ENCODE measurements at places on chromosomes 5 and 9. TPM values are rescaled to one million over a fixed set of nuclear protein-coding genes. Genes with fewer than 3 reads are reported as not detected.

GRCh38 chr9:130187523-130187846, 15.3 kb downstream of the NCS1 start:
- DNase-seq, result no peak

- DNase-seq, result no peak
These were observed 267.6 kb downstream of the SPOCK1 start for GRCh38 chr5:137231540-137231939.

TICAM2 gene
- 2.1 TPM for total RNA-seq

INVS gene
- total RNA-seq, result 19.5 TPM

DNA sequence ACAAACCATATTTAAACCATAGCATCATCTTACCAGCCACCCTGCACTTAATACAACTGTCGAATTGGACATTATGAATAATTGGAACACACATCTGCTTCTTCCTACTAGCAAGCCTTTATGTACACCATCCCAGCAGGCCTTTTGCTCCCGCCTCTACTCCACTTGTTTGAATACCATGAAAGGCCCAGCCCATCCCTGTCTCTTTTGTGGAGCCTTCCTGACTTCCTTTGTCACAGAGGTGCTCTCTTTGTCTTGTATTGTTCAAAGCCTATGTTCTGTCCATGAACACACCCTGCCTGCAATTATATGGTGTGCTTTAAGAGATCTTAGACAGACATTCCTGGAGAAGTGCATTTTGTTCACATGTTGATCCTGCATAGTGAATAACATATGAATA, 465.7 kb downstream of the DIRAS2 start:
- no peak for DNase-seq

DNA sequence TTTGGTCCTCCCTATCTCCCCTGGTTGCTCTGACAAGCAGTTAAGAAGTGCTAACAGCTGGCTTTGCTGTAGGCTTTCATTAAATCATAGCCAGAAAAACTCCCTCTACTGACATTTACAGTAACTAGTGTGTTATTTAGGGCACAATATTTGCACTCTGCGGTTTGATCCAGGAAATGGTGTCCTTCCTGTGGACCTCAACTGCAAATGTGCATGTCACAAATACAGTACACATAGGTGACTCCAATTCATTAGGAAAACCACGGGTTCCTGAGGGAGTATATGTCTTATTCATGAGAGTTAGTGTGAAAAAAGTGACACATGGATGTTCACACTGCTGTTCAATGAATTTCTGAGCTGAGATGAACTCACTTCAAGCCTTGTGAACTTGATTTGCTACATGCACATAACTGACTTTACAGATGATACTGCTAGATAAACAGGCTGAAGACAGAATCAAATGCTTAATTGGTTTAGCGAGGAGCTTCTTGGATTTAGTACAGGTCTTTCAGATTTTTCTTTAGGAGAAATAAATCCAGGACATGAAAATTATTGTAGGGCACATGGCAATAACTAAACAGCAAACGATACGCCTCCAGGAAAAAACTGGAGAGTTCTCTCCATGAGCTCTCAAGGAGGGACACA, 281.5 kb downstream of the EFNA5 start:
- DNase-seq, result peak; percentile 61

DNA sequence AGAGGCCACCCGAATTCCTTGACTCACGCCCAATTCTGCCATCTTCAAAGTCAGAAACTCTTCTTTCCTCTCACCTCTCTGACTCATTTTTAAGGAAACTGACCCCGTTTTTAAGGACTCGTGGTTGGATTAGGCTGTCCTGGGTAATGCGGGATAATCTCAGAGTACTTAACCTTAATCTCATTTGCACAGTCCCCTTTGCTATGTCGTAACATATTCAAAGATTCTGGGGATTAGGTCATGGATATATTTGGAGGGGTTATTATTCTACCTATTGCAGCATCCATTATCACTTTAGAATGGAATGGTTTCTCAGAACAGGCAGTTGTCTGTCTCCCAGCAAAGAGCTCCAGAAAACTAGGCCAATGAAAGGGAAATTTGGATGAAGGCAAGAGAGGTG, 80.8 kb upstream of the IL12B start:
- no peak for DNase-seq

PCDHGA4 gene
- 3.5 TPM for total RNA-seq

- DNase-seq, result no peak
These were observed 243.7 kb downstream of the HSPA4 start for GRCh38 chr5:133295520-133295919.

GRCh38 chr5:154477382-154478223, 424 bp downstream of the HAND1 start:
- no peak for DNase-seq

IL13 gene
- not detected for total RNA-seq

- no peak for DNase-seq
These were observed 5.7 kb upstream of the OLFM1 start for GRCh38 chr9:135081731-135082130.

LCN1 gene
- total RNA-seq, result not detected

DNA sequence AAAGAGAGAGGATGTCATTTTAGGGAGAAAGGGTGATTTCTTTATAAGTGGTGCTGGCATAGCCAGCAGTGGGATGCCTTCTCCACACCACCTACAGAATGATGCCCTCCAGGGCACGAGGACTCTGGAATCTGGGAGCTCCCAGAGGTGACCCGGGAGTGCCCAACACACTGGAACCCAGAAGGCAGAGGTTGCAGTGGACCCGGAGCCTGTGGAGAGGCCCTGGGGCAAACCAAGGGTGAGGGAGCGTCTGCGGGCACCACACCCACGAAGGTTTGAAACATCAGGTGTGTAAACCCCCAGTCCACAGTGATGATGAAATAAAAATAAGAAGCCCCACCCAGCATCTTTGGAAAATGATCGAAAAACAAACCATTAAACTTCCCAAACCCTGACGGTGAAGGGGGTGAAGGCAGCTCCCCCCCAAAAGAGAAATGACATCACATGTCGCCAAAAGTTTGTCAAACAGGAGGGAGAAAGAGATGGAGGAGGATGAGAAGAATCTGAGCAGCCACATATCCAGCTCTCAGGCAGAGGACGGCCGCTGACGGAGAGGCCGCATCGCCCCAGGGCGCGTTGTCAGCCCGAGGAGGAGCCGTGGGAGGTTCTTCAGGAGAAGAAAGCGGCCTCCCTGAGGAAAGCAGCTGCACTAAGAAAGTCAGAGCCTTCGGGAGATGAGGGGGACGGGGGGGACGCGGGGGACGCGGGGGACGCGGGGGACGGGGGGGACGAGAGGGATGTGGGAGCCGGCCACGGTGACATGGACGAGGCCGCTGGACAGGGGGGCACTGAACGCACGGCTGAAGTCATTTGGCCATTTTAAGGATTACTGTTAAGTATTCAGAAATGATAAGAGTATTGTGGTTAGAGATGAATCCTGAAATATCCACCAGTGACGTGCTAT, 43.1 kb upstream of the NSMF start:
- no peak for DNase-seq

GRCh38 chr9:92764381-92764987, at the start of gene BICD2:
Gene BICD2 (minus strand): TSS chr9:92764833. CDS start chr9:92764744, 89 bp downstream.
- no peak for DNase-seq

- no peak for DNase-seq
These were observed 17.9 kb upstream of the RPS23 start for GRCh38 chr5:82295959-82296531.

- DNase-seq, result no peak
These were observed 71.4 kb downstream of the RAPGEF6 start for GRCh38 chr5:131563434-131564228.

DNA sequence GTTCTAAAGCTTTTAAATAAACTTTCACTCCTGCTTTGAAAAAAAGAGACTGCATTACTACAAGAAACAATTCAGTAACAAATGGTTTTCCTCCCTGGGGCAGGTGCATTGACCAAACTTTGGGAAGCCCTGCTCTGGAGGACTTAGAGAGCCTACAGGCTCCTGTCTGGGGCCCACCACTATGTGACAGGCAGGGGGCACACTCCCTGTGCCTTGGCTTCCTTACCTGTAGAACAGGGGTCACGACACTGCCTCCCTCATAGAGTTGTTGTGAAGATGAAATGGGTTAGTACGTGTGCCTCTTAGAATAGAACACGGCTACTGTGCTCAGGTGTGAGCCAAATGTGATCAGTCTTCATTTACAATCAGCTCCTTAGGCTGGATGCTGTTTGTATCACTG, 130.1 kb downstream of the GPBP1 start:
- DNase-seq, result no peak

DNA sequence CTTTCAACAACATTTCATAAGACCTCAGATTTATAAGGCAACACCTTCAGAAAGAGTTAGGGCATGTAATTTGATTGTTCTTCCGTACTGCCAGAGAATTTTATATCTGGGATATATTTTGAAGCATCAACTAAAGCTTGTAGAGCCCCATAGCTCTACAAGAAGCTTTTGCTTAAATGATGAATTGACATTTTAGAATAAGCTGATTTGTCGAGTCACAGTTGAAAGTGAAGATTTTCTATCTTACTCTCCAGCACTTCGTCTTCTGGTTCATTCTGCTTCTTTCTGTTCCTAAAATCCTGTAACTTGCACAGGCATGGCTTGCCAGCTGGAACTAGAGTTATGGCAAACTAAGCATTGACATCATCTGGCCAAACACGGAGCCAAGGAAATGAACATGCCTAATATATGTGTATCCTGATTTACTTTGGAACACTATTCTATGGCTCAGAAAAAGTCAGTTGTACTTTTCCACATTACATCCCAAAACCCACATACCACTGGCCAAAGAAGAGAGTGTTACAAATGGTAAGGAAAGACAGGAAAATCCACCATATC, 68.6 kb upstream of the MAST4 start:
- DNase-seq, result no peak

SPTLC1 gene
- 119 TPM for total RNA-seq

SLC27A6 gene
- not detected for total RNA-seq

GRCh38 chr9:126401581-126401980, 75.0 kb downstream of the MVB12B start:
- DNase-seq, result no peak

- DNase-seq, result no peak
These were observed 870.0 kb upstream of the CDH9 start for GRCh38 chr5:27908341-27908740.

DNA sequence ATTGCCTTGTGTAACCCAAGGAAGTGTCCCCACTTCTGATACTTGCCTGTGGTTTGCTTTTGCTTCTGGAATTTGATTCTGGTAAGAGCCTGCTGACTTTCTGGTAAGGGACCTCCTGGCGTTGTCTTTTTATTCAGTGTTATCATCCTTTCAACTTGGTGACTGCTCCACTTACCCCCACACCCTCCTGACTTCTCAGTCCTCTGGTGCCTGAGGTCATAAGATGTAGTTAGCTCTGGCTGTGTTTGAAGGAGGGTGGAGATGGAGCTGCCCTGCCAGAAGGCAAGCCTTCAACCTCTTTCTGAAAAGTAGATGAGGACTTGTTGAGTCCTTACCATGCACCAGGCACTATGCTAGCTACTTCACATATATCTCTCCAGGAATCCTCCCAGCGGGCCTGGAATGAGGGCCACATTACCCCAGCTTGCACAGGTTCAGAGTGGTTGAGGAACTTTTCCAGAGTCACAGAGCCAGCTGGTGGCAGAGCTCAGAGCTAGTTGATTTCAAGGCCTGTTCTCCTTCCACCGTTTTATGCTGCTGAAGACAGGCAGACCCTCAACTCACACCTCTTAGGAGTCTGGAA, 45.2 kb upstream of the PITX1 start:
- DNase-seq, result no peak

DNA sequence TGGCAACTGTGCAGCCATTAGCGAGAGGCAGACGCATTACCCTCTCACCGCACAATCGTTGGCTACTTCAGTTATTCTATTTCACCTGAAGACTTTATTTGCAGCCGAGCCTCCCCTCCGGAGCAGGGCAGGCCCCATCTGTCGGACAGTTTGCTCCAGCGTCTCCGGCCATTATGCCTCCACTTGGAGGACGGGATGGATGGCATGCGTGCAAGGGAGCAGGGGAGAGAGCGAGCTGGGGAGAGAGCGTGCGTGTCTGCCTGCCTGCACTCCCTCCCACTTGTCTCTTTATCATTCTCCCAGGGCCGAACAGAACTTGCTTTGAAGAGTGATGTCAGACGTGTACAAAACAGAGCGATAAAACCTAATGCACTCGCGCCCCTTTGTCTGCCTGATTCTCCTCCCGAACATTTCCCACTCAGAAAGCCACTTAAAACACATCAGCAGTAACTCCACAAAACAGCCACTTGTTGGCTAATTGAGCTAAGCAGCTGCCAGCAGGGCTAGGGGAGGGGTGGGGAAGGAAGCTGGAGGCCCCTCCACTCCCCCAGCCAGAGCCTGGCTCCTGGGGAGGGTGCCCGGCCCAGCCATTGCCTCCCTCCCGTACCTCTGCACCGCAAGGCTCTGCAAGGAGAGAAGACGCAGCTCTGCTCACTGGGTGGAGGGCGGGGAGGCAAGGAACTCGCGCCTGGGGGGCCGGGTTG, 43.4 kb upstream of the FUBP3 start:
- DNase-seq, result no peak

- no peak for DNase-seq
These were observed 463.2 kb upstream of the KIF2A start for GRCh38 chr5:61842840-61843239.

DNA sequence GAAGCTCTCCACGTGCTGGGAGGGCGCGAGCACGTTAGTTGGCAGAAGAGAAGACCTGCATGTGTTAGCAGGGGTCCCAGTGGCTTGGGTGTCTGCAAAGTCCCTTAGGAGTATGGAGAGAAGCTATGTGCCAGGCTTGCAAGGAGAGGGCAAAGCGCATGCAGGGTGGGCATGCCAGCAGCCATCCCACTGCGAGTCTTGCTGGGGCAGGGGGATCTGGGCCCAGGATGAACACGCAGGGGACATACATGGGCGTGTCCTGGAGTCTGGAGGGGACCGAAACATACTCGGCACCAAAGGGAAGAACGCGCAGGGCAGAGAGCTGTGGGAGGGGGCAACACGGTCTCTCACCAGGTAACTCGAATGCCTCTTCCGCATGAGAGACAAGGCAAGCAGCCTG, 43.6 kb upstream of the IPPK start:
- DNase-seq, result no peak

DNA sequence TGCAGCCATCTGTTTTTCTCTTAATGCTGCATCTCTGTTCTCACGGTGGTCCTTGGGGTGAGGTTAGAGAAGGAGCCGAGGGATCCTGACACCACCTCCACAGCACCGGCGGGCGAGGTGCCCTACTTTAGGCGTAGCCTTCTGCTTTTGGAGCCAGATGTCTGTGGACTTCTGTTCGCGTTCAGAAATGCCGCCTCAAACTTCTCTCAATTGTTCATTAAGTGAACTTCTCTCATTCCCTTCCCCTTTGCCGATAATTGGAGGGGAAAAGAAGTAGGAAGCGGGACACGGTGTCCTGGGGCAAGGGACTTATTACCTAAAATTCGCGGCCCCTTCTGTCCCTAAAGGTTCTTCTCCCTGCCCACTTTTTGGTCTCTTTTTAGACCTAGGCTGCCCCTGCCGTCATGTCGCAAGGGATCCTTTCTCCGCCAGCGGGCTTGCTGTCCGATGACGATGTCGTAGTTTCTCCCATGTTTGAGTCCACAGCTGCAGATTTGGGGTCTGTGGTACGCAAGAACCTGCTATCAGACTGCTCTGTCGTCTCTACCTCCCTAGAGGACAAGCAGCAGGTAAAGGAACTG, 455 bp downstream of the KIF20A start:
- DNase-seq, result no peak

CER1 gene
- not detected for total RNA-seq

- DNase-seq, result no peak
These were observed 44.5 kb downstream of the OLFM1 start for GRCh38 chr9:135132008-135132407.

Data from pulmonary artery endothelial cell (primary cell).